ENCODE measurements at places on chromosomes 13 and 19.

GRCh38 chr19:48967346-48968178 is 2.5 kb downstream of the FTL start:
- DNase-seq, result peak; percentile 20

DNA sequence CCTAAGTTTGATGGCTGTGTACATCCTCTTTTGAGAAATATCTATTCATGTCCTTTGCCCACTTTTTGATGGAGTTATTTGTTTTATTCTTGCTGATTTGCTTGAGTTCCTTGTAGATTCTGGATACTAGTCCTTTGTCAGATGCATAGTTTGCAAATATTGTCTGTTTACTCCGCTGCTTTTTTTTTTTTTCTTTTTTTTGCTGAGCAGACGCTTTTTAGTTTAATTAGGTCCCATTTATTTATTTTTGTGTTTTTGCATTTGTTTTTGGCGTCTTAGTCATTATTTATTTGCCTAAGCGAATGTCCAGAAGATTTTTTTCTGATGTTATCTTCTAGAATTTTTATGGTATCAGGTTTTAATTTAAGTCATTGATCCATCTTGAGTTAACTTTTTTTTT is 114.9 kb downstream of the GPC6 start:
- DNase-seq, result no peak

DNA sequence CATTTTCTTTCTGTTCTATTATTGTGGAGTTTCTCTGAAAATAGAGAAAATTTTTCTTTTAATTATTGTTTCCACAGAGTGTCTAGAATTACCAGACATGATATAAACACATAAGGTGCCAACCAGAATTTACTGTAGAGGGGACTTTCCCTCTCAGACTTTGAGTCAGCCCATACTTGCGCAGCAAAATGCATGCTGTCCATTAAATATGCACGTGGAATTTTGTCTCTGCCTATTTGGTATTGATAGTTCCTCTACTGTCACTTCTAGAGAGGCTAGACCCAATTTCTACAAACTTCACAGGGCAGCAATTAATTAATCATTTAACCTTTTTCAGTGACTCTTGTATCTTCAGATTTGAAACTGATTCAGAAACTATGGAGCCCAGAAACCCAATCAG is 8.9 kb downstream of the ZNF93 start:
- DNase-seq, result no peak

- DNase-seq, result no peak
These were observed 322.8 kb upstream of the EDNRB start for GRCh38 chr13:78241278-78241919.

DNA sequence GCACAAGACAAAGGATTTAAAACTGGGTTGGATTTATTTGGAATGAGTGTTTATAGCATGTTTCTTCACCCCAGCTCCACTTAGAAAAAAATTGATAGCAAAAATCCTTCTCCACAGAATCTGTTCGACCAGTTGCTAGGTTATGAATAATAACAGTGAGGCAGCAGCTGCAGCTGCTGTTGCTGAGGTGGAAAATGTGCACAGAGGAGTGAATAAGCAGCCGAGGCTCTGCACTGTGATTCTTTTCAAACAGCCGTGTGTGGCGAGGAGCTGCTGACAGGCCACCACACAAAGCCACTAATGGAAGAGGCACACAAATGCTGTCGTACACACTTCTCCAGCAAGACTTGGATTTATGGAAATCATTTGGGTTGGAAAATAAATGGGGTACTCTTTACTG is 6.4 kb upstream of the RASL11A start:
- DNase-seq, result no peak

- no peak for DNase-seq
These were observed 4.5 kb upstream of the DUS3L start for GRCh38 chr19:5795382-5795919.

DNA sequence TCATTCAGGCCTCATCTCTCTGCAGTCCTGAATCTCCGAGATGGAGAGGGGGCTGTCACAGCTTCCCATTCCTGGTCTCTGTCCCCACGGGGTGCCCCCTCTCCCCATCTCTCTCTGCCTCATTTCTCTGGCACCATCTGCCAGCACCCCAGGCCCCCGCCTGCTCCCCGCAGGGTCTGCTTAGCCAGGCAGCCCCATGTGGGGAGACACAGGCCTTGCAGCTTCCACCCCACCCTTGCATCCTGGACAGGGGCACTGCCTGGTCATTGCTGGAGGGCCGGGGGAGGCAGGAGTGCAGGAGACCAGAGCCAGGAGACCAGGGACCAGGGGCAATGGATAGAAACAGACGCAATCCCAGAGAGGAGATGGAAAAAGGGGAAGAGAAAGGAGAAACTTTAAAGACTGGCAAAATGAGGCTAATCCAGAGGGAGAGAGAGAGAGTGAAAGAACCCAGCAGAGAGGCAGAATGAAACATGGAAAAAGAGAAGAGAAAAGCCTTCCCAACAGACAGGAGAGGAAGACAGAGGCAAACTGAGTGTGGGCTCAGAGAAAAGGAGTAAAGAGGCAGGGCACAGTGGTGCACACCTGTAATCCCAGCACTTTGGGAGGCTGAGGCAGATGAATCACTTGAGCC is 8.8 kb upstream of the GIPR start:
- no peak for DNase-seq

DNA sequence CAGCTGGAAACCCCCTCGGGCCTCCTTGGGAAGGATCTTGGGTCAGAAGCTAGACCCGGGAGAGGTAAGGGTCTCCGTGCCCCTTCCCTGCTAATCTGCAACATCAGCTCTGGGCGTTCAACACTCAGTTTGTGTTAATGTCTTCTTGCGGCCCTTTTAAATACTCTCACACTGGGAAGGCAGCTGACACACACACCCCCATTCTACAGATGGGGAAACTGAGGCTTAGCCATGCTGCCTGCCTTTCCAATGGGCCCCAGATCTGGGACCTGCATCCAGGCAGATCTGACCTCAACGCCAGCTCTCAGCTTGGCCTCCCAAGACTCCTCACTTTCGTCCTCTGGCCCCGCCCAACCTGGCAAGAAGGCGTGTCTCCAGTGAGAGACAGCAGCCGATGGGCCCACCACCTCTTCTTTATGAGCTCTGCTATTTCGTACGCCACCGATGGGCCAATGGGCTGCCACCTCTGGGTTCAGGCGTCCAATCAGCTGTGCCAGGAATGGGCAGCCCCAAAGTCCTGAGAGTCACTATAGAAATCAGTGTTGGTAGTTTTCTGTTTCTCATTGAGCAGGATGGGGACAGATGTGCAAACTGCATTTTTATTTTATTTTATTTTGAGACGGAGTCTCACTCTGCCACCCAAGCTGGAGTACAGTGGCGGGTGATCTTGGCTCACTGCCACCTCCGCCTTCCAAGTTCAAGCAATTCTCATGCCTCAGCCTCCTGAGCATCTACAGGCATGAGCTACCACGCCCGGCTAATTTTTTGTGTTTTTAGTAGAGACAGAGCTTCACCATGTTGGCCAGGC is 43.8 kb downstream of the DNM2 start:
- DNase-seq, result no peak

- no peak for DNase-seq
These were observed 260.3 kb downstream of the B3GLCT start for GRCh38 chr13:31460061-31460460.

- DNase-seq, result no peak
These were observed 17.7 kb downstream of the RFX2 start for GRCh38 chr19:6092329-6093286.

DNA sequence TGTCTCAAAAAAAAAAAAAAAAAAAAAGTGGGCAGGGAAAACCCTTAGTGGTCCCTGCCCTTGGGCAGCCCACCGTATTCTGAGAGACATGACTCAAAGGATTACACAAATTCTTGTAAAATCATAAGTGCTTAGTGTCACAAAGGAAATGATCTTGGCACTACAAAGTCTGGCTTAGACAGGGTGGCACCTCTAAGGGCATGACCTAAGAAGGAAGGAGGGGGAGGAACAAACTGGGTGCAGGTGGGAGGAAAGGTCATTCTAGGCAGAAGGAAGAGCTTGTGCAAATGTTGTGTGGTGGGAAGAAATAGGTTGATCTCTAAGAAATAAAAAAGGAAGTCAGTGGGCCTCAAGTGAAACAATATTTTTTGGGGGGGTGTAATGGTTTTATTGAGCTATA is 10.4 kb downstream of the PNPLA6 start:
- no peak for DNase-seq

GRCh38 chr13:38483623-38484022 is 134.0 kb downstream of the UFM1 start:
- no peak for DNase-seq

DNA sequence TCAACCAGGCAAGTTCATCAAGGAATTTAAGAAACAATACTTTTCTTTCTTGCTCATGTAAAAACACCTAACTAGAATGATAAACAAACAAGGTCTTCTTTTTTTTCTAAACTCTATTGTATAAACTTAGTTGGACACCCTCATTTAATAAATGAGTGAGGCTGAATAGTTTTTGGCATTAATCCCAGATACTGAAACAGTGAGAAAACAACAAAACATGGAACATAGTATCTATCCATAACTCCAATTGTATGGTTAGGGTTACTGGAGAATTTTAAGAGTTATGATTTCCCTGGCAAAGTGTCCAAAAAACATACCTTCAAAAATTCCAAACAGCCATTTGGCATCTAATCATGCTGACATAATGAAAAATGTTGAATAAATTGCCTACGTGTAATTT is 5.8 kb upstream of the POMP start:
- no peak for DNase-seq

- DNase-seq, result no peak
These were observed 2.0 kb downstream of the KLF2 start for GRCh38 chr19:16326401-16327168.

DNA sequence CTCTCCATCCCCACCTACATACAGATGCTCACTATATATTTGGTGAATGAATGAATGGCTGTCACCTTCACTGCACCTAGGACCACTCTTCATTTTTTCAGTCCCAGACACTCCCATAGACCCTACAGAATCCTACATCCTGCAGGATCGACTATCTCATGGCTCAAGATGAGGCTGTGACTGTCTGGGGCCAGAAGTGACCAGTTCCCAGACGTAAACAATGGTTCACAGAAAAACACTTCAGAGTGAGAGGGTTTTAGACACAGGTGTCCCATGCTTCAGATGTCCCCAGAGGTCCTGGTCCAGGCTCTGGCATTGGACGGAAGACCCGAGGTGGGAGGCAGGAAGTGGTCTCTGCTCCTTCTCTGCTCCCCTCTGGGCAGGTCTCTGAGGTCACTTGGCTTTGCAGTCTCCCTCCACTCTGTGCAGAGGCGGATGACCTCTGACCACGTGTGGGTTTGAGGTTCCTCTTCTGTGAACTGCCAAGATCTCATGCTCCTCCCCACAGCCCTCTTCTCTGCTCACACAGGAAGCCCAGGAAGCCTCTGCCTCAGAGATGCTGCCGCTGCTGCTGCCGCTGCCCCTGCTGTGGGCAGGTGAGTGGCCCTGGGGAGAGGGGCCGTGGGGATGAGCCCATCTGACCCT is 24.9 kb downstream of the SIGLEC7 start:
- no peak for DNase-seq

DNA sequence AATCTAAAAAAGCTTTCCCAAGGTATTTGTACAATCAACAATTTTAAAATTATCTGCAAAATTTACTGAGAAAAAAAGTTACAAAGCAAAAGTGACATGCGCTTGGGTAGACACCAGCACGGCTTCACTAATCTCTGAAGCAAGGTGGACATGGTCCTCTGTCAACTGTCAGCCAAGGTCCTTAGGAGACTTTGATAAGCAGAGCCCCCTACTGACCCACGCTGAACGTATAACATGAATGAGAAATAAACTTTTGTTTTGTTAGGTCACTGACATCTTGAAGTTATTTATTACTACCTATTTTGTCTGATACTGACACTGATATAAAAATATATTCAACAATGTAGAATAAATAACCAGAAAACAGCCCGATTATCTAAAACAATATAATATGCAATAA is 100.7 kb upstream of the OBI1 start:
- no peak for DNase-seq

GRCh38 chr13:25678398-25678797 is 306.6 kb downstream of the ATP8A2 start:
- no peak for DNase-seq

GRCh38 chr13:106990594-106990993 is 422.7 kb upstream of the ARGLU1 start:
- DNase-seq, result no peak

- DNase-seq, result no peak
These were observed 4.3 kb upstream of the SLITRK5 start for GRCh38 chr13:87666831-87667230.

DNA sequence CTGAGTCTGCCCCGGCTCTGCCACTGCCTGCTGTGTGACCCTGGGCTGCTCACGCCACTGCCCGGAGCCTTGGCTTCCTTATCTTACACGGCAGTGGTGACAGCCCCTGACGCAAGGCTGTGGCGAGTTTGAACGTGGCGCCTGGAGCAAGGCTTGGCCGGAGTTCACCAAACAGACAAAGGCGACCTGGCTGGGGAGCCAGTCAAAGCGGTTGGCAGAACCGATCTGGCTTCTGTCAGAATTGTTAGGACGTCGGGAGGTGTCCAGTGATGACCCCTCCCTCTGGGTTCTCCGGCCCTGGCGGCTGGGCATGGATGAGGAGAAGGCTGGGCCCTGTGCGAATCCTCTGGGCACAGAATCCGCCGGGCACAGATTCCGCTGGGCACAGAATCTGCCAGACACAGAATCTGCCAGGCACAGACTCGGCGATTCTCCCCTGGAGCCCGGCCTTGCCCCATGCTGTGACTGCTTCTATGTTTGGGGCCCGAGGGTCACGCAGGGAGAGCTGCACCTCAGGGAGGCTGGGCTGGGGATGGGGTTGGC is 11.7 kb upstream of the TMEM255B start:
- DNase-seq, result no peak

- DNase-seq, result no peak
These were observed 1.3 kb upstream of the A1BG start for GRCh38 chr19:58354478-58355030.

DNA sequence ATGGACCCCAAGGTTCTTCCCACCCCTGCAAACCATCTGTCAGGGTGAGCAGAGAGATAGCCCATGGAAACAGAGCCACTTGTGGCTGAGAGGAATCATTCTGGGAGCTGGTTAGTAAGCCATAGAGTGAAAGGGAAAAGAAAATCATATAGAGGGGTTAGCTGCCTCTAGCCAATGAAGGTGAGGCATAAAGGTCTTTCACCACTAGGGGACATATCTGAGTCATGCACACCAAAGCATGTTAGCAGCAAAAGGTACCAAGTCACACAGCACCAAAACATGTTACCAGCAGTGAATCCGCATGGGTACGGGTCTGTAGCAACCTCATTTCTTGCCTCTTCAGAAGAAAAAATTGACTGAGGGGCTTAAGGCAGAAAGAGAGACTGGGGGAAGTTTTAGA is 76.7 kb upstream of the ZNF43 start:
- no peak for DNase-seq

Data from amygdala (tissue), 56 donors.